ENCODE measurements at places on chromosomes 16 and 17.

- no peak for DNase-seq
Measured at GRCh38 chr17:17993366-17993765, 20.7 kb downstream of the DRC3 start.

- DNase-seq: no peak
Measured at GRCh38 chr17:7029659-7030058, 6.2 kb upstream of the SLC16A13 start.

DNA sequence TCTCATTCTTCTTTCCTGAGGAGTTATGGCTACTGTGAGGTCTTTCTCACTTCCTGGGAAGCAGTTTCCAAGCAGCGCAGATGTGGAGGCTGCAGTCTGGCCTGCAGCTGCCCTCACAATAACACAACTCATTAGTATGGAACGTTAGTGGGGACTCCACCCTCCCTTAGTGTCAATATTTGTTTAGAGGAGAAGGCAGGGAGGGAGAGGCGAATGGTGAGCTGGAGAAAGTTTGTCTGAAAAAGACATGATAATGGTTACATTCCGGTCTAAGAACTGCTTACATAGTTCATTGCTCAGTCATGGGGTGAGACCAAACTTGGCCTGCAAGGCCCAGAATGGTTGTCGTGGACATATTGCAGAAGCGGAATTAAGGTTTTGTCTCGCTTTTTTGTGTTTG, 170.2 kb downstream of the HS3ST3B1 start:
- no peak for DNase-seq

DNA sequence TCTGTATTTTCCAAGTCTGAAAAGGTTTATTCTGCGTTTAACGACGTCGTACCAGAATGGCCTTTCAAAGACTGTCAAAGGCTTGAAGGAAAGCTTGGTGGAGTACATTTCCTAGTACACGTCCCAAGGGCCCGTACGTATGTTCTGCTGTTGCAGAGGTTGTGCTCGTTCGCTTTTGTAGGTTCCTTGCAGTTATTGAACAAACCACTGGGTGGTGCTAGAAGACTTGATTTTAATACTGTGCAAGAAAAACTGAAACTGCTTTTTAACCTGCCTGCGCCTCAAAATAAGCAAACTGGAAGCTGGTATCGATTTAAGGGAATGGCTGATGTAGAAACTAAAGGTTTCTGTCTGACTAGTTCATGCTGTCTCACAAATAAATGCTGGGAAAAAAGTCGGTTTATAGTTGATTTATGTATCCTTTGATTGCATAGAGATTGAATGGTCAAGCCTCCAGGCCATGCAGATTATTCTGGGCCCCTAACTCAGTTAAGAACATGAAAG, 54.6 kb downstream of the USP10 start:
- peak; percentile 49 for DNase-seq

GRCh38 chr16:80997139-80997798, 9.4 kb downstream of the CMC2 start:
- no peak for DNase-seq

DNA sequence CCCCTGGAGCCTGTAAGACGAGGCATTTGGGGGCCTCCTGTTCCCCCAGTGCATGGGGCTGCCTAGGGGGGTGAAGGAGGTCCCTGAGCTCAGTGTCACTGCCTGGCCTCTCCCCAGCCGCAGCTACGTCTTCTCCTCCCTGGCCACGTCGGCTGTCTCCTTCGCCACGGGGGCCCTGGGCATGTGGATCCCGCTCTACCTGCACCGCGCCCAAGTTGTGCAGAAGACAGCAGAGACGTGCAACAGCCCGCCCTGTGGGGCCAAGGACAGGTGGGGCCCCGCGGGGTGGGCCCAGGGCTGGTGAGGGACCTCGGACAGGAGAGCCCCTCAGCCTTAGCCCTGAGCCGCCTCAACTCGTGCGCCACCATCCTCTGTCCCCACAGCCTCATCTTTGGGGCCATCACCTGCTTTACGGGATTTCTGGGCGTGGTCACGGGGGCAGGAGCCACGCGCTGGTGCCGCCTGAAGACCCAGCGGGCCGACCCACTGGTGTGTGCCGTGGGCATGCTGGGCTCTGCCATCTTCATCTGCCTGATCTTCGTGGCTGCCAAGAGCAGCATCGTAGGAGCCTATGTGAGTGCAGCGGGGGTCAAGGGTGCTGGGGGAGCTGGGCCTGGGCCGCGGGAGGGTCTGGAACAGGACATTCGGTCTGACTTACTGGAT, 22.2 kb downstream of the MYBBP1A start:
- no peak for DNase-seq

DNA sequence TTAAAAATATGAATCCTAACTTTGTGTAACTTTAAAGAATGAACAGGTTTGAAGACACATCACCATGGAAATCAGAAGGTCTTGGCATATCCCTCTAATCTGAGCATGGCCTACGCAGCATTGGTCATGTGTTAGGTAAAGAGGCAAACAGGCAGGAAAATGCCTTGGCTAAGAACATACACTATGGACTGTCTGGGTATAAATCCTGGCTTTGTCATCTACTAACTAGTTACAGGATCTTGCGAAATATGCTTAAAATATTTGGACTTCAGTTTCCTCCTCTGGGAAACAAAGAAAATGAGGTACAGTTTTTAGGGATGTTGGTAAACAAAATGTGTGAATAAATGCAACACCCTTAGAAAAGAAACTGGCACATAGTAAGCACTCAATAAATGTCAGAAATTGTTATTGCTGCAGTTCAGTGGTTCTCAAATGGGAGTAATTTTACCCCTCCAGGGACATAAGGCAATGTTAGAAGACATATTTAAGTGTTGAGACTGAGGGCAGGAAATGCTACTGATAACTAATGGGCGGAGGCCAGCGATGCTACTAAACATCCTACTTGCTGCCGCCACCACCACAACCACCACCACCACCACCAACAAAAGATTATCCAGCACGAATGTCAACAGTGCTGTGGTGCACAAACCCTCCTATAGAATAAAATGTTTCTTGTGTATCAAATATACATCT, 770.8 kb upstream of the SOX9 start:
- no peak for DNase-seq

All from NCI-H1436 treated with DMSO at 0.1 percent for 48 hours (cell line).